Stimulated activated CD4-positive, alpha-beta T cell treated with anti-CD3 and anti-CD28 coated beads, Interleukin-1b, Interleukin-23, amount 100 ng/mL, for 4 hours (primary cell): ENCODE measurements at places on chromosomes 11 and 22.

- DNase-seq = peak; percentile 29
These were observed 50.2 kb downstream of the LIF start for GRCh38 chr22:30196141-30196879.

DNA sequence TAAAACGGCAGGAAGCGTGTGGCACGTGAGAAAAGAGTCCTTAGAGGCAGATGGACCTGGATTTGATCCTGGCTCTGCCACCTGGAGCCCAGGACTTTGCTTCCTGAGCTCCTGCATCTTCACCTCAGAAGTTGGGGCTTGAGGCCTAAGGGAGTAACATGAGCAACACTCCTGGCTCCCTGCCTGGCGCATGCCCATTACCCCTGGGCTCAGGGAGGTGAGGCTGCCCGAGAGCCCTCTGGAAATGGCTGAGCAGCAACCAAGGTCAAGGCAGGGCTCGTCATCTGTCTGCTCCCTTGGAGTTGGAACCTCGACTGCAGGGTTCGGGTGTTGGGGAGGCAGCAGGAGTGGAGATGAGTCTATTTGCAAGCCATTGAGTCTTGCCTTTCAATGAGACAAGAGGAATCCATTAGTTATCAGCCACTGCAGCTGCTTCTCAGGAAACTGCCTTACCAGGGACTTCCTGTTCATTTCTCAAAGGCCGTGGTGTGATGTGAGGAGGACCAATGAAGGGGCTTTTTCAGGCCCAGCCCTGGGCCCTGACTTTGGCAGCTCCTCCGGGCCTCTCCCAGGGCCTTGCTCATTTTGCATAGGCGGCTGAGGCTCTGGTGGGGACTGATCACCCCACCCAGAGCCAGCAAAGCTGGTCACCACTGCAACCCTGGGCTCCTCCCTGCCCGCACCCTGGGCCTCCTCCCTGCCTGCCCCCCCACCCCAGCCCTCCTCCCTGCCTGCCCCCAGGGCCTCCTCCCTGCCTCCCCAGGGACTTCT is 6.4 kb downstream of the FADS2 start:
- no peak for DNase-seq

DNA sequence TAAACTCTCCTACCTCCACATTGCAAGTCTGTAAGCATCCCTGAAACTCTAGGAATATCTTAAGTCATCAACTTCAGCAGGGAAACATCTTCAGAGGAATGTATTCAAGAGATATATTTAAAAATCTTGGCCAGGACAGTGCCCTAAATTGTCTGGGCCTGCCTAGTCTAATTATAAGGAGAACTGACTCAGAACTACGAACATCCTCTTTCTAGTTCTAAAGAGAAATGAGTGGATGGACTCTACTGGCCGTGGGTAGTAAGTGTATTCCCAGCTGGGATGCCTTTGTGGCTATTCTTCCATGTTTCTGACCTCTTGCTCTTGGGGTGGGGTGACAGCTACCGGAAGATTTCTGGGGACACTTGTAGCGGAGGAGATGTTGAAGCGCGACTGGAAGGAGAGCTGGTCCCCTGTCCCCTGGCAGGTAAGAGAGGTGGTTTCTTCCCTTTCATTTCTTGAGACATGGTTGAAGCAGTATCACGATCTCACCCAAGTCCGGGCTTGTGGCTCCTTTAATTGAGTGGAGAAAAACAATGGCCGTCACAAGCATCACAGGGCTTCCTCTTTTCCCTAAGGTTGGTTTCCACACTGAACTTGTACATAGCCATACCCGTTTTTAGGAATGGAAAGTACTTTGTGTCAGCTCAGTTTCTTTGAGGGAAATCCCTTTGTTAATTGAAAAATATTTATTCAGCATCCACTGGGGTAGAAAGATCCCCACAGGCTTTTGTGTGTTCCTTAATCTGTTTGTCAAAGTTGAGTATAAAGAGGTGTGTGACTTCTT is 97.7 kb upstream of the SORL1-AS1 start:
- DNase-seq = no peak

DNA sequence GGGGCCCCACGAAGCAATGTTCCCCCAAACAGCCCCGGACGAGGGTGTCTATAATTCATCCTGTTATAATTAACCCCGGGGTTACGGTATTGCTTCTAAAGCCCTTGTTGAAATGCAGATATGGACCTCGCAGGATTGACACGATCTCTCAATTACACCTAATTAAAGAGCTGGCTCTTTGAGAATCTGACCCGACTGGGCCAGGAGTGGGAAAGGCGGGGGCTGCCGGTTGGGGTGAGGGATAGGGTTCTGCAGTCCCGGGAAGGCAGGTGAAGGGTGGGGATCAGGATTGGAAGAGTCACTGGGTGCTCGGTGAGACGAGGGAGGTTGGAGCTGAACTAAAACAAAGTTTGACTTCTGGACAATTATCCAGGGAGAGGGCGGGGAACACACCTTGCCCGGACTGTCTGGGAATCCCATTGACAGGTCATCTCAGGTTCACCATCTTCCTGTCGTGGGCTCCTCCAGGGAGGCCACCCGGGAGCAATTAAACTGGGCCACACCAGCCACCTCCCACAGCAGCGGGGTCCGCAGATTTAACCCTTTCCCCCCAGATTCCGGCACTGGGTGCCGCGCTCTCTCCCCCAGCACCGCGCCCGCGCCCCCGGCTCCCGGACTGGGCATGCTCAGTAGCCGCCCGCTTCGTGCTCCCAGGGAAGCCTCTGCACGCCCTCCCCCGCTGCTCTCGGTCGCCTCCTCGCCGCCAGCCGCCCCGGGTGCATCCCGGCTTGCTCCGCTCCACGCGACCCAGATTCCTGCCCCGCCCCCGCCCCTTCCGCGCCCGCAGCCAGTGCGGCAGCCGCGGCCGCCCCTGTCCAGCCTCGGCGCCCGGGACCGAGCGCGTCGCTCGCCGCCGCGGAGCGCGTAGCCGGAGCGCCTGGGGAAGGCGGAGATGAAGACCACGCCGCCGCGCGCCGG is at the start of gene ELMOD1:
ELMOD1 (plus strand) TSS at position 688 of the 918 bp plus-strand sequence. CDS start 27,043 bp downstream, outside the sequence.
- DNase-seq = peak; percentile 30

GRCh38 chr11:66592457-66593302 is at the start of the genes CCDC87 and CCS:
TSS of gene CCDC87 (minus strand) at chr11:66593063. CDS start at chr11:66593015, 48 bp downstream.
TSS of gene CCS (plus strand) at chr11:66593185. CDS start at chr11:66593262, 77 bp downstream.
- peak; percentile 99 for DNase-seq

GRCh38 chr11:47378836-47379170 is 456 bp upstream of the SPI1 start:
- no peak for DNase-seq

- no peak for DNase-seq
These were observed 14.6 kb downstream of the SPECC1L start for GRCh38 chr22:24285245-24285644.

DNA sequence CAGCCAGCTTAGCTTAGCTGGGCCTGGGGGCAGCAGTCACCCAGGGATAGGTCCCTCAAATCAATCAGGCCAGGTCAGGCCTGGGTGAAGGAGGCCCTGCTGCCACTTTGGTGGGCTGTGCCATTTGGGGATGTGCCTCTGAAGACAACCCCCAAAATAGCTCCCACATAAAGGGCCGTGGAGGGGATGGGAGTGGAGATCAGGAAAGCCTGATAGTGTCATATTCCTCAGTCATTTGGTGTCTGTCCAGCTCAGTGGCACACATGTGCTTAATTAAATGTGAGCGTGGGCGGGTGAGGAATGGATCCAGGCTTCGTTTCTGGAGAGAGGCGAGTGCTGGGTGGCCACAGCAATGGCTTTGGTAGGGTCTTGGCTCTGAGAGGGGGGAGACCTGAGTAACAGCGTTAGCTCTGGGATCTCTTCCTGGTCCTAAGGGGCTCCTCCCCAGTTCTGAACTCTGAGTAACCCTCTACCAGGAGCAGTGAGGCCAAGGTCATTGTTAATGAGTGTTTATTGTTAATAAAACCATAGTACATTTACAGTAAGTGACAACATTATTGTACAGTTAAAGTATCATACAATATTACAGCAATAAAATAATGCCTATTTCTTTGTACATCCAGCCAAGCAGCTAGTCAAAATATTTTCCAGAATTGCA is 45.2 kb downstream of the NAT10 start:
- DNase-seq = no peak

GRCh38 chr22:42901790-42902508 is 44.9 kb upstream of the ARFGAP3 start:
- DNase-seq = no peak

DNA sequence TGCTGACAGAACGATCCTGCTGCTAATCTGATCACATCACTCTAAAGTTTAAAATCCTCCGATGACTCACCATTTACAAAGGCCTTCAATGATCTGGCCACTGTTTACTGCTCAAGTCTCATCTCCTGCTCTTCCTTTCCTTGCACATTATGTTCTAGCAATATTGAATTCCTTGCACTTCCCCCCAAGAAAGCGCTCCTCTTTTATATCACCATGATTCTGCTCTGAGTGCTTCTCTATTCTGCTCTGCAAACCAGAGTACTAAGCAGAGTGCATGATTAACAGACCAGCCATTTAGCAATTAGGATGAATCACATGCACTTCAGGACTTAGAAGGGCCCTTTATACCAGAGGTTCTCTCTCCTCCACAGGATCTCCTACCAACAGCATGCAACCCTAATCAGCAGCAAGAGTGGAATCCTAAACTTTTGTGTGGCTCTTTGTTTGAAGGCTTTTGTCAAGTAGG is 1122.8 kb upstream of the CCDC90B start:
- DNase-seq = no peak

DNA sequence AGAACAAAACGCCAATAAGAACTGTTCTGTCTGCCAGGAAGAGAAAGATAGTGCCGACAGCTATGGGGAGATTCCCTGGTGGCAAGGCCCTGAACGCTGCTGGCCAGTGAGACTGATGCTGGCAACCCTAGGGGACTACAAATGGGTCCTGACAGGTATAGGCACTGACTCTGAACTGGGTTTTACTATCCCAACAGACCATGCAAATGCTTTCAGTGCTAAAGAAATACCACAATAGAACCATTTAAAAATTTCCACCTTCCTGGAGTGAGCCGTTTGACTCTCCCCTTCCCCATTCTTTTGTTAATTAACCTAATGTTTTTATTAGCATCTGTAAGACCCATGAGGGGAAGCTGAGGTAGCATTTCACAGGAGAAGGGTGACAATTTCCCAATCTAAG is 25.7 kb downstream of the USP28 start:
- no peak for DNase-seq

DNA sequence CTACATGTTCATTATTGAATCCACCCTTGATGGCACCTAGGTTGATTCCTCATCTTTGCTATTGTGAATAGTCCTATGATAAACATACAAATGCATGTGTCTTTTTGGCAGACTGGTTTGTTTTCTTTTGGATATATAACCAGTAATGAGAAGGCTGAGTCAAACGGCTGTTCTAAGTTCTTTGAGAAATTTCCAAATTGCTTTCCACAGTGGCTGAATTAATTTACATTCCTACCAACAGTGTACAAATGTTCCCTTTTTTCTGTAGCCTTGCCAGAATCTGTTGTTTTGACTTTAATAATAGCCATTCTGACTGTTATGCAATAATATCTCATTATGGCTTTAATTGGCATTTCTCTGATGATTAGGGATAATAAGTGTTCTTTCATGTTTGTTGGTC is 184.9 kb downstream of the CASP12 start:
- DNase-seq = no peak

- DNase-seq = no peak
These were observed 12.8 kb downstream of the SCYL1 start for GRCh38 chr11:65537620-65538231.

GRCh38 chr11:24900960-24901549 is 404.2 kb downstream of the LUZP2 start:
- no peak for DNase-seq

- no peak for DNase-seq
These were observed 854.3 kb downstream of the LUZP2 start for GRCh38 chr11:25350899-25351803.

DNA sequence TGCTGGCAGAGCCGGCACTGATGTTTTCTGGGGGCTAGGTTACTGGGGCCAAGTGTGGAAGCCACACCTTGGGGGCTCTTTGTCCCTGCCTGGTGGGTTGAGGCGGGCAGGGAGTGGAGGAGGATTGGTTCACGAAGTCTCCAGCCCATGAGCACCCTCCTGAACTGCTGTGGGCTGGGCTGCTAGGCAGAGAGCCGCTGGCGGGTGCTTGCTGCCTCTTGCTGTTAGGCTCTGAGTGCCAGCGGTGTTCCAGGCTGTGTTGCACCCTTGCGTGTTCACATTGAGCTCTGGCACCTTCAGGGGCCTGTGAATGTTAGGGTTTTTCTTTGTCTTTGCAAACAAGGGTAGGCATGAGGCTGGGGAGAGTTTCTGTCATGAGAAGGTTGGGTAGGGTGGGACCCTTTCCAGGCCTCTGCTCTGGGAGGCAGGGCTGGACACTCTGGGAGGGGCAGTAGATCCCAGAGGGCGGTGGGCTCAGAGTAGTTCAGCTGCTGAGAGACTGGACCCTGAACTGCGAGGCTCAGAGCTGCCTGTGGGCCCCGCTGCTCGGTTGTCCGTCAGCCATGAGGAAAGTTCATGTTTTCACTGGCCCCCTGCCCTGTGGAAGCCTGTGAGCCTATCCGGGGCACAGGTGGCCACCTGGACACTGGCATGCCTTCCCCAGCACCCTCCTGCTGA is 24.0 kb upstream of the TMEM191C start:
- no peak for DNase-seq

GRCh38 chr11:9273376-9274336 is 8.5 kb upstream of the DENND5A start:
- no peak for DNase-seq

GRCh38 chr11:72305891-72306585 is 62.1 kb upstream of the PHOX2A start:
- DNase-seq = no peak

- DNase-seq = no peak
These were observed 32.2 kb downstream of the ZBTB16 start for GRCh38 chr11:114091516-114092397.

DNA sequence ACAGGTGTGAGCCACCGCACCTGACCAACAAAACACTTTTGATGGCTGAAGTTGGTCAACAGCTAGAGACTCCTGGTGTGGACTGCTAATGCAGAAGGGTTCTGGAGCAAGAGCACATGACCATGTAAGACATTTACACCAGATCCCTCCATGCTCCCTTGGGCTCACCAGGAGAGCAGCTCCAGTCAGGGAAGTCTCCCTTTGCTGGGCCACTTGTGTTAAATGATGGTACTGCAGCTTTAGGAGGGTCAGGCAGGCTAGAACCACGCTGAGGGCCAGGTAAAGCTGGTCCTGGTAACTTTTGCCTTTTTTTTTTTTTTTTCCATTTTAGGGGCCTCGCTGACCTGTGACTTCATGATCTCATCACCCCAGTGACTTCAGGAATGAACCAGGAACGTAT is 146.4 kb downstream of the FBXO7 start:
- DNase-seq = no peak

DNA sequence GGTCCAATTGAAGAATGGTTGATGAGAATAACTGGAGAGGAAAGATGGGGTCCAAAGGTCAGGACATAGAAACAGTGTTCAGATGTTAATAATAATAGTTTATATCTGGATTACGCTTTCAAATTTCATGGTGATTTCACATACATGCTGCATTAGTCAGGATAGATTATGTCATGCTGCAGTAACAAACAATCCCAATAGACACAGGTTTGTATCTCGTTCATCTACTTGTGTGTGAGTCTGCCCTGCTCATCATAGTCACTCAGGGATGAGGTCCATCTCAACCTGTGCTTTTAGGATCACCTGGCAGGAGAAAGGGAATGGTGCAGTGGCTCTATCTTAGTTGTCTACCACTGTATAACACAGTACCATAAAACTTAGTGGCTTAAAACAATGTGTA is 48.0 kb upstream of the PLET1 start:
- DNase-seq = no peak
